ENCODE measurements at places on chromosomes 6 and 20.

- peak; percentile 16 for DNase-seq
Observed at GRCh38 chr6:24985323-24985722, 49.6 kb upstream of the RIPOR2 start.

GRCh38 chr20:1872459-1873097 is 22.6 kb upstream of the SIRPA start:
- no peak for DNase-seq

DNA sequence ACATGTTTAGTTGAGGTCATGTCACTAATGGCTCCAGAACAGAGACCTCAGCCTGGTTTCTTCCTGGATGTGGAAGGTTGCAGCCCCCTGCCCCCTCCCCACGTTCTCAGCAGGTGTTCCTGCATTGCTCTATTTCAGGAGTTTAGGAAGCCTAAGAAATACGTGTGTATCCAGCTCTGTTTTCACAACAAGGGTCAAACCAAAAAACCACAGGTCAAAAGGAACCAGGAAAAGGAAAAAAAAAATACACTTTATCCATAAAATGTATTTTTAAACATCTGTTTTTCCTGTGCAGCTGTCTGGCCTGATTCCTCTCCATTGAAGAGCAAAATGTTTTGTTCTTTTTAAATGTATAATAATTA is 107.9 kb upstream of the PLEKHG1 start:
- DNase-seq, result no peak

- DNase-seq, result no peak
Observed at GRCh38 chr20:890666-891057, 25.5 kb downstream of the ANGPT4 start.

GRCh38 chr20:54419531-54419930 is 55.9 kb upstream of the DOK5 start:
- no peak for DNase-seq

DNA sequence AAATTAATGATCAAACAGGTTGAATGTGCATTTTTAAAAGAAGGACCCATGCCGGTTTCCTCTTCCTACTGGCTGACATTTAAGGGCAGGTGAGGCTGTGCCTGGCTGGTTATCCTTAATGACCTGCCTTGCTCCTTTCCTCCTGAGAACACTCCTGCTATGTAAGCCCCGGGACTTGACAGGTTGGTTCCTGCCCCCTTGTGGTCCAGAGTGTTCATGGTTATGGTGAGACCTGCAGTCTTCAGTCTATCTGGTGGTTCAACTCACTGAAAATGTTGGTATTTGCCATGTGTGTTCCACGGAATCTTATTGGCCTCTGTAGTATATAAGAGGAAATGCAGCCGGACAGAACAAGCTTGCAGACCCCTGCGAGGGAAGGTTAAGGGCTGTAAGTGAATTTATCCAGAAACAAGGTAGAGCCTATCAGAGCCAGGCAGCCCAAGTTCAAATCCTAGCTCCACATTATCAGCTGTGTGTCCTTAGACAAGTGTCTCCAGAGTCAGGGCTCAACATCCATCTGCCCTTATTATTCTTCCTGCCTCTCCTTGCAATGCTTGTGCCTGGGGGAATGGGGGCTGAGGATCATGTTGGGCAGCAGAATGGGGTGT is 5.2 kb upstream of the BPIFA3 start:
- DNase-seq, result peak; percentile 71

DNA sequence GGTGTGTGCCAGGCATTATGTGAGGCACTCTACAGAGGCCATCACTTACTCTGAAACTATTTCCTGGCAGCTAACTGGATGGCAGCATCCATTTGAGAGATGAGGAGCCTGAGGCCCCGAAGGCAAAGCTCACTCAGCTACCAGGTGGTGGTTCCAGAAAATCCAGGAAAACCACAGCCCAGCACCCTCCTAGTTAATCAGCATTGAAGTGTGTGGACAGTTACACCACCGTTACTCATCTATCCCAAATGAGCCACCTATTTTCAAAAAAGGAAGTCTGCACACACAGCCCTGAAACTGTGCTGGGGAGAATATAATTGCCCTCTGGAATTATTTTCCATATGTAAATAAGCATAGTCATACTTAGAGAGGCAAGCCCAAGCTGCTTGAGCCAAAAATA is 67.4 kb downstream of the CNBD2 start:
- no peak for DNase-seq

DNA sequence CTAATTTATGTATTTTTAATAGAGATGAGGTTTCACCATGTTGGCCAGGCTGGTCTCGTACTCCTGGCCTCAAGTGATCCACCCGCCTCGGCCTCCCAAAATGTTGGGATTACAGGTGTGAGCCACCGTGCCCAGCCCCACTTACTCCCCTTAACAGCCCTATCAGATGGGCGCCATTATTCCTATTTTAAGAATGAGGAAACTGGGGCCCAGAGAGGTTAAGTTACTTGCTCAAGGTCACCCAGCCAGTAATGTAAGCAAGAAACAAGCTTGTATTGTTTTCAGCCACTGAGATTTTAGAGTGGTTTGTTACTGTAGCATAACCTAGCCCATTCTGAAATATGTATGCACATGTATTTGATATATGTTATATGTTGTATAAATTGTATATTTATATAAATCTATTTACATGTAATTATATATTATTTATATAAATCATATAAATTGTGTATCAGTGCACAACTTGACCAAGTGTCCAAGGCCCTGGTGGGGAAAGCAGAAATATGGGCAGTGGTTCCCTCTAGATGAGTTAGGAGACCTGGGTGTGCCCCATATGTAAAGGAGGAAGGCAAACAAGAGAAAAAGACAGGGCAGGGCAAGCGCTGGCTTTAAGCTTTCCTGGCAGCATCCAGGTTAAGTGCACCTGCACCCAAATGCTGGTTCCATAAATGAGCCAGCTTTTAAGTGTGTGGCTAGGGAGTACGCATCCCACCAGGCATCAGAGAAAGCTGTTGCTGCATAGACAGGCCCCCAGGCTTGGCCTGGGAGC is 1.2 kb upstream of the GUCA1A start:
- no peak for DNase-seq

GRCh38 chr6:146946559-146946958 is 257.7 kb upstream of the STXBP5 start:
- no peak for DNase-seq

DNA sequence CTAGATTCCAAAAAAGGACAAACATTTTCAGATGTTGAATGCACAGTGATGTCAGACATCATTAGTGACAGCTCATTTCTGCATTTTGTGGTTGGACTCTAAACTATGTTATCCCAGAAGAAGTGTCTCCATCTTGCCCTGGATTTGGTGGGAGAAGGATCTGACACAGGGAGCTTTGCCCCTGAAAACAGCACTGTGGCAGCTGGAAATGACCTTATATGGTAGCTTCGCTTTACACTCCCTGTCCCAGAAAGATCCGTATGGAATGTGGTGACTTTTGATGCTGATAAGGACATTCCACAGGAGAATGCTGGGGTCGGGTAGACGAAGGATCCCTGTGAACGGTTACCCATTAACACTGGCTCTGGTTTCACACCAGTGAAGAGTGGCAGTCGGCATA is 87.2 kb upstream of the EDN1 start:
- no peak for DNase-seq

DNA sequence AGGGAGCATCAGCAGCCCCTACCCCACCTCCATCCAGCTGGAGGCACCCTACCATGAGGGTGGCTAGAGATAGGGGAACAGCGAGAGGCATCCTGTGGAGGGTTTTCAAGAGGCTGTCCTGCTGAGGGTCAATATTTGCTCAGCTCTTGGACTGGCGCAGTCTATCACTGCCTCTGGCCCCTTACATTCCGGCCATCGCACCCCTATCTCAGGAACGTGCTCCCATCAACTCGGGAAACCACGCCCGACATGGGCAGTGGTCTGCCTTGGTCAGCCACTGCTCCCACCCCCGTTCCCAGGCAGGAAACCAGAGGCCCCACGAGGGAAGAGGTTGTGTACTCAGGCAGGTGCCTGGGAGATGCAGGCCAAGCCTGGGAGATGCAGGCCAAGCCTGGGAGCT is 57.9 kb downstream of the VEGFA start:
- DNase-seq, result no peak

- no peak for DNase-seq
Observed at GRCh38 chr20:23091721-23092383, 5.7 kb upstream of the CD93 start.

GRCh38 chr20:19336631-19337030 is 124.2 kb downstream of the SLC24A3 start:
- DNase-seq, result no peak

GRCh38 chr20:19330731-19331130 is 118.3 kb downstream of the SLC24A3 start:
- no peak for DNase-seq

DNA sequence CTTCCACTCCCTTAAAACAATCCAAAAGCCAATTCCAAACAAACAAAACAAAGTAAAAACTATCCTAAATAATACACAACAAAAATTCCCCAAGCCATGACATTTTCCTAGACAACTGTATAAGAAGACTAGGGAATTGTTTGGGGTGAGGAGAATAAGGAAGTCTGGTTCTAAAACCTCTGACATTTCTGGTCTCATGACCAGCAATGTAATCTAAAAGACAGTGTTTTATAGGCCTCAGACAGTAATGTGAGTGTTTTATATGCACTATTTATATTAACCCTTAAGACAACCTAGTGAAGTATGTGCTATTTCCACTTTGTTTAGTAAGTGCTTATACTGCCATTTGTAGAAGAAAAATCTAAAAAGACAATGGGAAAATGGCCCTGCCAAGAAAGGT is 13.0 kb upstream of the RCAN2 start:
- DNase-seq, result no peak

DNA sequence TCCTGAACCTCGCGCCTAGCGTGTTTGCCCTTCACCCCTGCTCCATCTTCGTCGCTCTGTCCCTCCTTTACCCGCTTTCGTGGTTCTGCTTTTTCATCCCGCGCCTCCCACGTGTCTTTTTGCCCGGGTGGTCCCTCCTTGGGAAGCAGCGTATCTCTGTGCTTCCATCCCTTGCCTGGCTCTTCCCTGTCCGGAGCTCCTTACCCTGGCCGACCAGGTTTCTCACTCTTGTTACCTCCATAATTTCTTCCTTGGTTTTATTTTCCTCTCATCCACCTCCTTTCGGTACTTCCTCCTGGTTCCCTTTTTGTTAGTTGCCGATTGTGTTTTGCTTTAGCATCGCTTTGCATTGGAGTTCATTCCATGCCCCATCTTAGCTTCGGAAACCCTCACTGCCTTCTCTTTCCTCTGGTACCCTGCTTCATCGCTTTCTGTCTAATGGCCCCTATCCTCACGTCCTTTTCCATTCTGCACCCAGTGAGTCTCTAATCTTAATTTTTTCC is 735 bp downstream of the FAM135A start:
- peak; percentile 42 for DNase-seq

DNA sequence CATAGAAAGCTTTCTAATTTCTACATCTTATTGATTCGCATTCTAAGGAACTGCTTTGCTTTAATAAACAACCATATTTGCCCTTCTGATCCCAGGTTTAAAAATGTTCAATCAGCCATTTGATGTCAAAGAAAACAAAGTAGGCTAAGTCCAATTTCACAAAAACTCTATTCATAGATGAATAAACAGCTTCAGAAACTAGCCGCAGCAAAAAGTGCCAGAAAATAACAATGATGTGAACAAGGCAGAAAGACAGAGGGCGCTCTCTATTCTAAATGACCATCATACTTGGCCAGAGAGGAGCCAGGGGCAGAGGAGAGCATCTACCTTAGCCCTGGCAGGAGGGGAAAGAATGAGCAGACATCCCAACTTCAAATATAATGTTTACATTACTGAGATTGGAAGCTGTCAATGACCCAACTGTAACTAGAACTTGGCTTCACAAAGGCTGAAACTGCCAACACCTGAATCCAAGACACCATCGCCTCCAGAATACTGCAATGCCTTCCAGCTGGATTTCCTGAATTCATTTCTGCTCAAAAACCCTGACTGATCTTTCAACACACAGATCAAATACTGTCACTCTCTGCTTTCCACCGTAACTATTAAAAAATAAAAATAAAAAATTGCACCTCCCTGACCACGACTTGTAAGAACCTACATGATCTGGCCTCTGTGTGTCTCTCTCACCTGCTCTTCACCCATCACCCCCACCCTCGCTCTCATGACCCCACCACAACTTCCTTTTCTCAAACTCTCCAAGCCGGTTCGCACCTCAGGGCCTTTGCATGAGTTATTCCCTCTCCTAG is 9.5 kb downstream of the CNKSR3 start:
- DNase-seq, result no peak

DNA sequence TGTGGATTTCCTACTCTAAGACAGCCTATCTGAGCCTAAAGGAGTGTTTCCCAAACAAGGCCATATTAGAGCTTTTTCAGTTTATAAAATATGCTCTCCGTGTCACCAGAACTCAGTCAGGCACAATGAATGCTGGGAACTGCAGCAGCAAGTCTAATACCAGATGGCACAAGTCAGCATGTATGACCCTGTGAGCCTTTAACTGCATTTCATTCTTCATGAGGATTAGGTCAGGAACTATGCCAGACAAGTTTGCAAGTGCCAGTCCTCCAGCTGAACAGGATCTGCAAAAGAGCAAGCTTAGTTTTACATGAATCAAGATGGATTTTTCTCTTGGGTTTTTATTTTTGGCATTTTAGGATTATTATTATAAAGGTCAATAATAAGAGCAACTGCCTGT is 66.7 kb upstream of the SAMD5 start:
- DNase-seq, result no peak

DNA sequence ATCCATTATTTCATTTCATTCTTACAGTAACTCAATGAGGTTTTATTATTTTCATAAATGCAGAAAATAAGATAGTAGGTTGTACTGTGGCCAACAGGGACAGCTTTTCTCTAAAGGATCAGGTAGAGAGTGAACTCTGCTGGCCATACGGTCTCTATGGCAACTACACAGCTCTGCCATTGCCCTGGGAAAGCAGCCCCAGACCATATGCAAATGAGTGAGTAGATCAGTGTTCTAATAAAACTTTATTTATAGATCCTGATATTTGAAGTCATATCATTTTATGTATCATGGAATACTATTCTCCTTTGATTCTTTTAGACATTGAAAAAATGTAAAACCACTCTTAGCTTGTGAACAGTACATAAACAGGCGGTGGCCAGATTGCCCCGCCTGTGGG is 192.5 kb upstream of the RREB1 start:
- DNase-seq, result no peak

- no peak for DNase-seq
Observed at GRCh38 chr6:166849749-166850183, 106.6 kb downstream of the RNASET2 start.

GRCh38 chr6:134809130-134809529 is 140.8 kb downstream of the ALDH8A1 start:
- no peak for DNase-seq

DNA sequence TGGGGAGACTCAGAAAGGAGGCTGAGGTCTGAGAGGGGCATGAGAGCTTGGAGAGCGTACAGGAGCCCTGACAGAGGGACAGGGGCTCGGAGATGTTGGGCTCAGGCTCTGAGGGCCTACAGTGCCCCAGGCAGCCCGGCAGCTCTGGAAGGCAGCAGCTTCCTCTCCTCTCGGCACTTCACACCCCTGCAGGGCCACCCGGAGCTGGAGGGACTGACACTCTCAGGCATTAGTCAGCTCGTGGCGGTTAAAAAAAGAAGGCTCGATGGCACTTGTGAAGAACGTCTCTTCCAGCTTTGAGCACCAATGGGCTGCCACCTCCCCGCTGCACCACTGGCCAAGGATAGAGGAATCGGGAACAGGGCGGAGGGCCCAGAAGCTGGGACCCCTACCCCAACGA is 62.6 kb upstream of the SIRPA start:
- no peak for DNase-seq
